HepG2 (cell line): ENCODE measurements at places on chromosomes 3 and 15. TPM values are rescaled to one million over a fixed set of nuclear protein-coding genes. Genes with fewer than 3 reads are reported as not detected.
A peak's percentile ranks its signal among the peaks of the same experiment; 100 is the strongest.

DNA sequence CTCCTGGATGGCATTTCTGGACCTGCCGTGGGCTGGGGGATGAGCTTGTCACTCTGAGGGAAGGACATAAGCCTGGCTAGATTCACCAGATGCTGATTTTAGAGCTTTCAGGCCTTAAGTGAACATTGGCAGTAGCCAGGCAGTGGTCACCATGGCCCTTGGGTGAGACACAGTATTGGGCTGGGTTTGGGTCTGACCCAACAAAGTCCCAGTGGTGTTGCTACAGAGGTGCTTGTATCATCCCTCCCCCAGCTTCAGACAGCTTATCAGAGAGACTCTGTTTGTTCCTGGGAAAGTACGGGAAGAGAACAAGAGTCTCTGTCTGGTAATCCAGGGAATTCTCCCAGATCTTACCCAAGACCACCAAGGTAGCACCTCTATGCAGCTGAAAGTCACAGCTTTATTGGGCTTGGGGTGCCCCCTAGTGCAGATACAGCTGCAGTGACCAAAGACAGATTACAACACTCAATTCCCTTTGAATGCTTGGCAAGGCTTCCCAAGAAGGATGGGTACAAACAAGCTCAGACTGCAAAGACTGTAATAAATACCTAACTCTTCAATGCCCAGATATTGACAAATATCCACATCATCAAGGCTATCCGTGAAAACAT lies 9.8 kb upstream of the RUVBL1 start:
- no peak overlapping the region for H3K4me3 ChIP-seq
- DNase-seq, result peak; percentile 47
- no peak overlapping the region for H3K27ac ChIP-seq
- H3K36me3 ChIP-seq, result no peaks in the 10 kb centered on the region

Gene NUP210
- 18.2 and 35.2 TPM in 2 replicates for total RNA-seq

DNA sequence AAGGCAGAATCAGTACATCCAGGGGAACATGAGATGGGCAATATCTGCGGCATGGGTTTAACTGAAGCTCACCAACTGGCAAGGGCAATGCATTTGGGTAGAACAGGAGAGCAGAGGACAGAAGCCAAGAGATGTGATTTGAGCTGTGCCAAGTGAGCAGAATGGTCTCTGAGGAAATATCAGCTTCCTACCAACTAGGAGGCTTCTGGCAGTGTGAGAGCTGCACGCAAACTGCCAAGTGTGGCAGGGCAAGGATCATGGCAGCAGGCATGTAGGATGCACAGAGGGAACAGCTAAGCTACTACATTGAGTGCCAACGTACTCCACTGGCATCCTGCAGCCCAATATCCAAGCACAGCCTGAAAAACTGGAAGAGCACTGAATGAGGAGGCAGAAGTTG lies 1036.5 kb downstream of the TUSC7 start:
- no peak overlapping the region for H3K4me3 ChIP-seq
- H3K27me3 ChIP-seq, result no peaks in the 10 kb centered on the region
- H3K27ac ChIP-seq, result no peak overlapping the region
- no peak for DNase-seq
- no peaks in the 10 kb centered on the region for H3K4me1 ChIP-seq
- no peaks in the 10 kb centered on the region for H3K36me3 ChIP-seq

GRCh38 chr3:123218990-123219389 lies 17.2 kb downstream of the SEC22A start:
- H3K4me3 ChIP-seq, result no peak overlapping the region
- no peaks in the 10 kb centered on the region for H3K4me1 ChIP-seq
- no peak for DNase-seq
- H3K27ac ChIP-seq, result no peak overlapping the region

Gene ACTC1
- not detected in 2 replicates for total RNA-seq

GRCh38 chr3:136678981-136679380 lies 73.2 kb downstream of the STAG1 start:
- H3K27me3 ChIP-seq, result no peaks in the 10 kb centered on the region
- no peak overlapping the region for H3K27ac ChIP-seq
- no peaks in the 10 kb centered on the region for H3K4me1 ChIP-seq
- H3K4me3 ChIP-seq, result no peak overlapping the region
- no peaks in the 10 kb centered on the region for H3K36me3 ChIP-seq
- no peak for DNase-seq

GRCh38 chr3:186137051-186137685 lies 28.3 kb upstream of the ETV5 start:
- H3K27ac ChIP-seq, result no peak overlapping the region
- H3K36me3 ChIP-seq, result no peaks in the 10 kb centered on the region
- DNase-seq, result no peak
- no peak overlapping the region for H3K4me3 ChIP-seq
- H3K27me3 ChIP-seq, result no peaks in the 10 kb centered on the region
- H3K4me1 ChIP-seq, result peaks cover 14% of the 10 kb centered on the region

Gene CLDN18
- total RNA-seq, result not detected in 2 replicates

GRCh38 chr3:54866251-54866650 lies 61.6 kb downstream of the LRTM1 start:
- no peak for DNase-seq
- H3K27ac ChIP-seq, result no peak overlapping the region
- H3K27me3 ChIP-seq, result peaks cover 8% of the 10 kb centered on the region; the same call in 1 of the 3 replicates
- no peak overlapping the region for H3K4me3 ChIP-seq
- H3K4me1 ChIP-seq, result no peaks in the 10 kb centered on the region

- DNase-seq, result no peak
- H3K36me3 ChIP-seq, result peaks cover 19% of the 10 kb centered on the region
- H3K4me1 ChIP-seq, result no peaks in the 10 kb centered on the region
- H3K4me3 ChIP-seq, result no peak overlapping the region
- H3K27me3 ChIP-seq, result no peaks in the 10 kb centered on the region
Measured at GRCh38 chr15:30939161-30939560, 35.4 kb downstream of the FAN1 start.

Gene CPNE9
- not detected in 2 replicates for total RNA-seq

GRCh38 chr3:64496786-64497490 lies 190.9 kb downstream of the ADAMTS9 start:
- peaks cover 48% of the 10 kb centered on the region for H3K4me1 ChIP-seq
- H3K4me3 ChIP-seq, result no peak overlapping the region
- no peak overlapping the region for H3K27ac ChIP-seq

DNA sequence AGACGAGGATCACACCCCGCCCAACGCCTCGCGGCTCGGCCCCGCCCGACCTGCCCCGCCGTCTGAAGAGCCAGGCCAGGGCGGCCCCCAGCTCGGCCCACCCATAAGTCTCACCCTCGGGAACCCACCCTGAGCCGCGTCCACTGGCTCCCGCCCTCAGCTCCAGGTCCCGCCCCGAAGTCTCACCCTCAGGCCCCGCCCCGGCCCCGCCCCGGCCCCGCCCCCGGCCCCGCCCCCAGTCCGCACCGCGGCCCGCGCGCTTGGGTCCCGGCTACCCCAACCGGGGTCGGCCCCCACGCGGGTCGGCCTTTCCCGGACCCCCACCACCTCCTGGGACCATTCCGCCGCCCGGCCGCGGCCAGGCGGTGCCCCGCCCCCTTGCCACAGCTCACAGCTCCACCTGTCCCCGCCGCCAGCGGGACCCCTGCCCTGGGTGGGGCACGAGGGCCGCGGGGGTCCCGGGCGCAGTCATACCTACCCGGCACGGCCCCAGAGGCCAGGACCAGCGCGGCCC lies 489 bp downstream of the CSPG5 start:
- H3K27me3 ChIP-seq, result peaks cover 7% of the 10 kb centered on the region

GRCh38 chr3:46187341-46187700 lies 20.8 kb downstream of the CCR1 start:
- no peak overlapping the region for H3K4me3 ChIP-seq
- H3K27ac ChIP-seq, result no peak overlapping the region
- no peak for DNase-seq
- peaks cover 2% of the 10 kb centered on the region; the same call in 1 of the 2 replicates for H3K27me3 ChIP-seq
- H3K36me3 ChIP-seq, result no peaks in the 10 kb centered on the region

- H3K4me1 ChIP-seq, result peaks cover 51% of the 10 kb centered on the region
- no peak overlapping the region for H3K4me3 ChIP-seq
- H3K27ac ChIP-seq, result peak overlapping the region; percentile 43
- H3K27me3 ChIP-seq, result no peaks in the 10 kb centered on the region
- peaks cover 54% of the 10 kb centered on the region; the same call in 2 of the 3 replicates for H3K36me3 ChIP-seq
Measured at GRCh38 chr15:68795298-68795848, 25.3 kb downstream of the ANP32A start.

DNA sequence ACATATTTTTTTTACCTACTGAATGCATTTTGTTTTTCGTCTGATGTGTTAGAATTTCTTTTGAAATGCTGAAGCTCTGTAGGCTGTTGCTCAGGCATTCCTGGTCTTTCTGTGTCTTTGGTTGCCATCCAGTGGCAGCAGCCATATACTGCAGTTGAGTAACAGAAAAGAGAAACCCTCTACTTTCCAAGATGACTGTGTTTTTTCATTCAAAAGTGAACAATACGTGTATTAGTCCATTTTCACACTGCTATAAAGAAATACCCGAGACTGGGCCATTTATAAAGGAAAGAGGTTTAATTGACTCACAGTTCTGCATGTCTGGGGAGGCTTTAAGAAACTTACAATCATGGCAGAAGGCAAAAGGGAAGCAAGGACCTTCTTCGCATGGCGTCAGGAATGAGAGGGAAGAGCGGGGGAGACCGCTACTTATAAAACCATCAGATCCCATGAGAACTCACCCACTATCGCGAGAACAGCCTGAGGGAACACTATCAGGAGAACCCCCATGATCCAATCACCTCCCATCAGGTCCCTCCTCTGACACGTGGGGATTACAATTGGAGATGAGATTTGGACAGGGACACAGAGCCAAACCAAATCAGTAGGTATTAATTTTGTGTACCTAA lies 4.7 kb upstream of the GOLGA8B start:
- H3K27ac ChIP-seq, result no peak overlapping the region
- H3K36me3 ChIP-seq, result no peaks in the 10 kb centered on the region
- no peaks in the 10 kb centered on the region for H3K27me3 ChIP-seq
- peak; percentile 80 for DNase-seq
- H3K4me3 ChIP-seq, result 0 out of 2 replicates have a peak overlapping the region, but pooled peaks have one; percentile 19
- H3K4me1 ChIP-seq, result peaks cover 12% of the 10 kb centered on the region; the same call in 1 of the 2 replicates

GRCh38 chr15:59221511-59222505 lies 15.2 kb downstream of the LDHAL6B start:
- H3K4me3 ChIP-seq, result no peak overlapping the region
- no peaks in the 10 kb centered on the region for H3K27me3 ChIP-seq
- peaks cover 37% of the 10 kb centered on the region; the same call in 2 of the 3 replicates for H3K36me3 ChIP-seq
- no peak for DNase-seq
- H3K4me1 ChIP-seq, result peaks cover 8% of the 10 kb centered on the region; the same call in 1 of the 2 replicates

- H3K27ac ChIP-seq, result no peak overlapping the region
- DNase-seq, result no peak
- H3K4me3 ChIP-seq, result no peak overlapping the region
- no peaks in the 10 kb centered on the region for H3K36me3 ChIP-seq
- H3K27me3 ChIP-seq, result peaks cover 4% of the 10 kb centered on the region; the same call in 1 of the 3 replicates
- peaks cover 11% of the 10 kb centered on the region for H3K4me1 ChIP-seq
Measured at GRCh38 chr15:73385205-73385604, 16.4 kb upstream of the HCN4 start.

DNA sequence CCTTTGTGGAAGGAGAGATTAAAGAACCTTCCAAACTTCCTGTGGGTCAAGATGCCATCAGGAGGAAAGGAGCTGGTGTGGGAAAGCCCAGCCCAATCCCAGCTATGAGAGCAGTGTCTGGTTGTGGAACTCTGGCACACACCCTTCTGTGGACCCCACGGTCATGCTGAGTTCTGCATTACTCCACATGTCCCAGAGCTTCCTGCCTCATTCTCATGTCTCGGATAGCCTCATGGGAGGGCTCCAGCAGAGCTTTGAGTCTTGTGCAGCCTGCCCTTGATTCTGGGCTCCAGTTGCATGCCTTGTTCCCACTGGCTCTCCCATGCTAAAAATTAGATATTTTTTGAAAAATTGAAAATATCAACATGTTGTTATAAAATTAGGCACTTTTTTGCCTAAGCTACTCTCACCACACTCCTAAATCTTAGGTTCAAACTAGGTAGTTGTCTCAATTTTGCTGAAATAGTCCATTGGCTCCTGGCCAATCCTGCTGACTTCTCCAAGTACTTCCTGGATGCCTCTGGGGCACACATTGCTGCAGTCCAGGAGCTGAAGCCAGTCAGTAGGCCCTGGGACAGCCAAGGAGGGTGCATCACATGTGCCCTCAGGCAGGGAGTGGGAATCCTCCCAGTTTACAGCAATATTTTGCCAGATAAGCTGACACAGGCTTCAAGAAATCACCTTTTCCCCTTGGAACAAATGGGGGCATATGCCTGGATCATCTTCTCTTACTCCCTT lies 144.3 kb downstream of the EEFSEC start:
- no peak for DNase-seq
- peaks cover 12% of the 10 kb centered on the region; the same call in 1 of the 2 replicates for H3K4me1 ChIP-seq
- H3K4me3 ChIP-seq, result no peak overlapping the region
- H3K27ac ChIP-seq, result no peak overlapping the region
- H3K36me3 ChIP-seq, result peaks cover 4% of the 10 kb centered on the region; the same call in 1 of the 3 replicates
- H3K27me3 ChIP-seq, result no peaks in the 10 kb centered on the region

GRCh38 chr15:91278951-91279350 lies 178.9 kb downstream of the SV2B start:
- no peaks in the 10 kb centered on the region for H3K4me1 ChIP-seq
- no peaks in the 10 kb centered on the region for H3K36me3 ChIP-seq
- H3K27me3 ChIP-seq, result no peaks in the 10 kb centered on the region
- no peak overlapping the region for H3K4me3 ChIP-seq
- no peak overlapping the region for H3K27ac ChIP-seq

GRCh38 chr3:7658294-7658693 lies 797.4 kb downstream of the GRM7 start:
- H3K4me3 ChIP-seq, result no peak overlapping the region
- H3K36me3 ChIP-seq, result no peaks in the 10 kb centered on the region
- no peak overlapping the region for H3K27ac ChIP-seq
- H3K27me3 ChIP-seq, result no peaks in the 10 kb centered on the region
- no peak for DNase-seq
- no peaks in the 10 kb centered on the region for H3K4me1 ChIP-seq

DNA sequence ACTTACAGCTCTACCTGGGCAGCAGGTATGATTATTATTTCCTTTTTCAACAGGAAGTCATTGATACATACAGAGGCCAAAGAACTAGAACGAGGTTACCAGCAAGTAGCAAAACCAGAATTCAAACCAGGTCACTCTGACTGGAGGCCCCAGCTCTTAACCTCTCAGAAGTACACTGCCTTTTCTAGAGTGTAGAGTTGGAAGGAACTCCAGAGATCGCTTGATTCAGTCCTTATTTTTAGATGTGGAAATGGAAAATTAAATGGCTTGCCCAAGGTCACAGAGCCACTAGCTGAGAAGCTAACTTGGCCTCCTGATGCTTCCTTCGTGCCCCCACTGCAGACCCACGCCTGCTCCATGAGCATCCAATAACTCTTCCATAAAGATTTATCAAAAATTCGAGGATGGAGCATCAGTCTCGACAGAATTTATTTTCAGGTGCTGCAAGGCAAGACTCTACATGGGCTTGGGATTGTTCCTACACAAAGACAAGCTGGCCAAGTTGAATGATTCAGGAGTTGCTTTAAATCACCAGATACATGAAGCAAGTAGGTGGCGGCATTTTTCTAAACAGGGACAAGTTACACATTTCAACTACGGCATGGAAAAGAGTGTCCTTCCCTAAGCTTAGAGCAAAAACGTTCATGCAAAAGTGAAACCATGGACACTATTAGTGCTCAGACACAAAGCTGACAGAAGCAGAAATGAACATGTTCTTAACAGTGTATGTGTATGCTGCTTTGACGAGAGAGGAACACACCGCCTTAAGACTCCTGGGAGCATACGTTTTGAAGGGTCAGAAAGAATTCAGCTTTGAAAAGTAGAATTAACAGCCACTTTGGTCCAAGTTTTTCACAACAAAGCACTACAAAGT lies 235.7 kb downstream of the THRB start:
- no peaks in the 10 kb centered on the region for H3K4me1 ChIP-seq
- no peaks in the 10 kb centered on the region for H3K27me3 ChIP-seq
- DNase-seq, result no peak
- H3K4me3 ChIP-seq, result no peak overlapping the region
- no peaks in the 10 kb centered on the region for H3K36me3 ChIP-seq
